A172 (cell line): ENCODE measurements at places on chromosomes 12 and 14. TPM values are rescaled to one million over a fixed set of nuclear protein-coding genes. Genes with fewer than 3 reads are reported as not detected.

The AVPR1A gene
- total RNA-seq, result 0.07 TPM in 1 of 2 replicates, not detected in the other

DNA sequence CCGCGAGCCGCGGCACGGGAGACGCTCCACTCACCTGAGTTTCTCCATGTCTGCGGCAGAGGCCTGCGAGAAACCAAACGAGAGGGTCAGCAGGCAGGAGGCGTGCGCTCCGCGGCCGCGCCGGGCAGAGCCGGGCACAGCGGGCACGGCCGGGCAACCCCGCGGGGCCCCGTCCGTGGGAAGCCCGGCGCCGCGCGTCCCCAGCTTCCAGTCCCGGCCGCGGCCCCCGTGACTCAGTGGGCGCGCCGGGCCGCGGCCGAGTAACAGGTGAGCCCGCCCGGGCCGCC, 19.4 kb downstream of the BEGAIN start:
- no peak for DNase-seq

GRCh38 chr12:130764073-130764472, 48.0 kb upstream of the RIMBP2 start:
- no peak for DNase-seq

The CATSPERB gene
- total RNA-seq, result not detected in 2 replicates

DNA sequence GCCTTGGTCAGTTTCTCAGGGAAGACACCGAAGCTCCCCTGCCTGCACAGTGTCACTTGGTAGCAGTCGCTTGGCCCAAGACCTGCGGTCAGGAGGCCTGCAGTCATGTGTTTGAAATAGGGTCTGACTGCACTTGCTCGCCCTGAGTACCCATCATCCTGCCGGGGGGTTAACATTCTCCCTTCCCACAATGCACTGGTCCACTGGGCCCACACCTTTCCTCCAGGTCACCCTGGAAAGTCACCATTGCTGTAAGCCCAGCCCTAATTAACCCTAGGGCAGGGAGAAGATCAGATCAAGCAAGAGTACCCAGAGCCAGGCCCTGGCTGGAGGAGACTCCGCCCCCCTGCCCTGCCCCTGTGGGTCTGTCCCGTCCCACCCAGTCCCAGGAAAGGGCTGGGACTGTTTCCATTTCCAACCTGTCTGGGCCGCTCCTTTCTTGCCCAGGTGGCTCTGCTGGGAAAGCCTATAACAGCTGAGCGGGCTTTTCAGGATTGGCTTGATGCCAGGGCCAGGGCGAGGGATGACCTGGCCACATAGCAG, 87.1 kb downstream of the ZFP36L1 start:
- DNase-seq, result no peak

GRCh38 chr12:30989754-30990153, 63.2 kb downstream of the TSPAN11 start:
- no peak for DNase-seq

DNA sequence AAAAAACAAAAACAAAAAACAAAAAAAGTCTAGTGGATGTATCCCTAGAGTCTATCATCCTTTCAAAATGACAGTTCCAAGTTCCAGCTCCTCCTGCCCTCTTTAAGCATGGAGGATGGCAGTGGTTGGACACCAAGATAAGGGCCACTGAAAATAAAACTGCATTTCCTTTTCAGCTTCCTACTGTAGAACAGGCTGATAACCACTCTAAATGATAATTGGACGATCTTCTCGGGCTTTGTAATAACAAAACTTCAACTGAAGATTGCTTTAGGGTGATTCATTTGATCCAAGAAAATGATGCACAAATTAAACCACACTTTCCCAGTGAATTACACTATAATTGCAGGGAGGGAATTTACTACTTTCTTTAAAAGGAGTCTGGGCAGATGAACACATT, 42.2 kb upstream of the CRACR2A start:
- peak; percentile 2 for DNase-seq

DNA sequence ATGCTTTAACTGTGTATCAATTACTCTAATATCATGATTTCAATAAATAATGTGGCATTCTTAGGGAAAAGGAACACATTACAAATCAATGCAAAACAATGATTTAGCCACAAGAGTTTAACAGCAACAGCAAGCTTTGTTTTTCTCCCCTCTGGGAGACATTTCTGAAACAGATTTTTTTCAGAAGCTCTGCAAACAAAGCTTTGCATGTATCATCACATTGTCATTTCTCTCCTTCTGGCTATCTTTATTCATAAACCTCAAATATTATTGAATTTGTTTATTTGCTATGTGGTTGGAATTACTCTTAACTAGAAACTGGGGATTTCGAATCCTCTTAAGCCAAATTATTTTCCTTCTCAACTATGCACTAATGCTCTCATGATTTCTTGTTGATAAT, 278.4 kb upstream of the ATXN7L3B start:
- no peak for DNase-seq

The AKAP6 gene
- 7.1 and 11.3 TPM in 2 replicates for total RNA-seq
